ENCODE measurements at places on chromosomes 13 and 19. TPM values are rescaled to one million over a fixed set of nuclear protein-coding genes. Genes with fewer than 3 reads are reported as not detected.

- no peak for DNase-seq
Measured at GRCh38 chr13:35557475-35557874, 81.0 kb upstream of the MAB21L1 start.

- DNase-seq, result peak; percentile 88
Measured at GRCh38 chr19:46271481-46272197, 25.2 kb upstream of the HIF3A start.

- no peak for DNase-seq
Measured at GRCh38 chr13:26541678-26542568, 15.6 kb upstream of the WASF3 start.

DNA sequence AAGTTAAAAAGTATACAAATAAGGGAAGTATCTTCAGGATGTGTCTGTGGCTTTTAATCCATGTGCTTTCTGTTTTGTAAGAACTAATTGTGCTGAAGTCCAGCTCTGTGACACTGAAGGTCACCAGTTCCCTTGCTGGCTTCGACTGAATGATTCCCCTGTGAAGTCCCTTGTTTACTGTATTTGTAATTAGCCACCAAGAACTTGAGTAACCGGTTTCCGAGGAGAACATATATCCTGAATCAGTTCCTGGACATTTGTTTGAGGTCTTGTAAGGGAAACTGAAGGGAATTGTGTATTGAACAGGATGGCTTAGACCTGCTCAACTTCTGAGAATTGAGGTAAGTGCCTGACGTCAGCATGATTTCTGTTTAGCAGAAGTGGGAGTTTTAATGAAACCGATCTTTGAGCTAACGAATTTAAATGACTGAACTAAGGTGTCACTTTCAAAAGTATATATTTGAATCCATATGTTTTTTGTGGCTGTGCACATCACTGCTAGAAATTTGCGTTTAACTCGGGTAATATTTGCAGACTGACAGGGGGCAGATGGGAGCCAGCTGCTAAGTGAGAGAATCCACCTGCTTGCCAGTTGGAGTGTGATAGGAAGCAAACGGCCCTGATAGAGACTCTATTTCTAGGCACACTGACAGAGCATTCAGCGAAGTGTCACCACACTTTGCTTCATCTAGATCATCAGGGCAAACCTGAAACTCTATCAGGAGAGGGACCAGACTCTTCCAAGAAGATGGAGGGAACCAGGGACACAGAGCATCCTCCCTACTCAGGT lies 530.0 kb downstream of the RFC3 start:
- no peak for DNase-seq

GRCh38 chr19:29712744-29713516 lies 2.1 kb downstream of the C19orf12 start:
- DNase-seq, result no peak

DNA sequence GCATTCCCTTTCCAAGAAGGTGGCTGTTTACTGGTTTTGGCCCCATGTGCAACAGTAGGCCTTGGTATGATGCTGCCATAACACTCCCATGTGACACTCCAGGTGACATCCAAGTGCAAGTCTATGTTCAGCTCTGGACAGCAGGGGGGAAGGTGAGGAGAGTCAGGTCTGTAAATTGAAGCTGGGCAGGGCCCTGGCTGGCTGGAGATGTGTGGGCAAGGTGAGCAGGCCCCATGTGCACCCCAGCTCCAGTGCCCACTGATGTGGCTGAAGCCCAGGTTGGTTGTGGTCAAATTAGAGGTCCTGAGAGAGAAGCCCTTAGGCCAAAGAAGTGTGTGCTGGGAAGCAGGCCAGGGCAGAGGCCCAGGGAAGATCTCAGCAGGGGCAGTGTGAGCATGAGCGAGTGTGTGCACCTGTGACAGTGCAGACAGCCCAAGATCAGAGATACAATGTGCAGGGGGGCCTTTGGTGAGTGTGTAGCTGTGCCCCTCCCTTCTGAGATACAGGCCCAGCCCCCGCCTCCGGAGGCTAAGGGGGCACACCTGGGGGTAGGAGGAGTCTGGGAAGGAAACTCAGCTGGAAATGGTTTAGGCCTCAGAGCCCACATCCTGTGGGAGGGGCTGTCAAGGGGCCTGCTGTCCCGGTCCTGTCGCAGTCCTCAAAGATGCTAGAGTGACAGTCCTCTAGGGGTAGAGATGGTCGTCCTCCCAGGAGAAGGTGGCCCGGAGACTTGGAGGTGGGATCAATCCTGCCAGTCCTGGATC lies 18.6 kb downstream of the DEDD2 start:
- no peak for DNase-seq

DNA sequence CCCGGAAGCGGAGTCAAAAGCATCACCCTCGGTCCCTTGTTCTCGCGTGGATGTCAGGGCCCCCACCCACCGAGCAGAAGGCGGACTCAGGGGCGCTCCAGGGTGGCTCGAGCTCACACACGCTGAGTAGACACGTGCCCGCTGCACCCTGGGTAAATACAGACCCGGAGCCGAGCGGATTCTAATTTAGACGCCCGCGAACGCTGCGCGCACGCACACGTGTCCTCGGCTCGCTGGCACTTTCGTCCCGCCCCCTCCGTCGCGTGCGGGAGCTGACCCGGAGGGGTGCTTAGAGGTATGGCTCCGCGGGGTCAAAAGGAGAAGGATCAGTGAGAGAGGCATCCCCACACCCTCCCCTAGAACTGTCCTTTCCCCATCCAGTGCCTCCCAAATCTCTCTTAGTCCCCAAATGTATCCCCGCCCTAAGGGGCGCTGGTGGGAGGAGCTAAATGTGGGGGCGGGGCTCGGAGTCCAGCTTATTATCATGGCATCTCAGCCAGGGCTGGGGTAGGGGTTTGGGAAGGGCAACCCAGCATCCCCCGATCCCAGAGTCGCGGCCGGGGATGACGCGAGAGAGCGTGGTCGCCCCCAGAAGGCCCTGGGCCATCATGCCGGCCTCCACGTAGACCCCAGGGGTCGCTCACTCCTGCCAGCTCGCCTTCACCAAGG lies 451 bp upstream of the ICAM5 start:
- DNase-seq, result no peak

DNA sequence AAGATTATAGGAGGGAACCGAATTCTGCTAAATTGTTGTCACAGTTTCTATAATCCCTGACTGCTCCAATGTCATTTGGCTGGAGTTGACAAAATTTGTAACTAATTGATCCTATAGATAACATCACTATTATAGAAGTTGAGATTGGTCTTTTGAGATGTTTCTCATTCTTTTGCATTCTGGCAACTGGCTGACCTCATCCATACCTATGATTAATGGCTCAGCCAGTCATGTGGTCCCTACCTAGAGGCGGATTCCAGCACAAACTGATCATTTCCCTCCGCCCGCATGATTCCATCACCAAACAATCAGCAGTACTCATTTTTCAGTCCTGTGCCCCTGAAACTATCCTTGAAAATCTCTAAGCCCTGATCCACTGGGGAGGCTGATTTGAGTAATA lies 4.2 kb downstream of the PSG2 start:
- peak; percentile 78 for DNase-seq

DNA sequence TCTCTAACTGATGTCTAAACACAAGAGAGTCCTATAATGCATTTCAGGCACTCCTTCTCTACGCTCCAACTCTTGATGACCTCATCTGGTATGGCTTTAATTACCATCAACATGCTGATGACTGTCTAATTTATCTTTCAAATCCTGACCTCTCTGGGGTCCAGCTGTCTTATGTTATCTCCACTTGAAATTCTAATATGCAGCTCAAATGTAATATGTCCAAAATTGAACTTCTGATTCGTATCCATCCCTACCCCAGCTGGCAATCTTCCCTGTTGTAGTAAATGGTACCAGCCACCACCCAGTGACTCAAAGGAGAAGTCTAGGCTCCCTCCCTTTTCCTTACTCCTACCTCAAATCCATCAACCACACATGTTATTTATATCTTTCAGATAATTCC lies 288.0 kb upstream of the SLC10A2 start:
- peak; percentile 34 for DNase-seq

GRCh38 chr13:45332831-45333219 lies 8.2 kb downstream of the TPT1 start:
- DNase-seq, result no peak

DNA sequence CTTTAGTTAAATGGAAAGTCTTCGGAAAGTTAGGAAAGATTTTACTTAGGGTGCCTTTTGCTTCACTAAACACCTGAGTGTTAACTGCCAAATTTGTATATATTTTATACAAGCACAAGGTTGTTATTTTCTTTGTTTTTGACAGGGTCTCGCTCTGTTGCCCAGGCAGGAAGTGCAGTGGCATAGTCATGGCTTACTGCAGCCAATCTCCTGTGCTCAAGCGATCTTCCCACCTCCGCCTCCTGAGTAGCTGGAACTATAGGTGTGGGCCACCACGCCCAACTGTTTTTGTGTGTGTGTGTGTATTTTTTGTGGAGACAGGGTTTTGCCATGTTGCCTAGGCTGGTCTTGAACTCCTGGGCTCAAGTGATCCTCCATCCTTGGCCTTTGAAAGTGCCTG lies 16.2 kb downstream of the KCTD4 start:
- DNase-seq, result no peak

Gene PSG6
- not detected for total RNA-seq

Gene WDR88
- total RNA-seq, result not detected

Gene LRRC4B
- not detected for total RNA-seq

Gene ZNF699
- 8.9 TPM for total RNA-seq
